ENCODE measurements at places on chromosomes 11 and 22. TPM values are rescaled to one million over a fixed set of nuclear protein-coding genes. Genes with fewer than 3 reads are reported as not detected.

GRCh38 chr11:132559331-132560036, 972.8 kb downstream of the OPCML start:
- DNase-seq: no peak

GRCh38 chr11:83336993-83337392, 50.8 kb upstream of the CCDC90B start:
- no peak for DNase-seq

The KCNC1 gene
- 12.6 TPM for total RNA-seq

The NCAPD3 gene
- total RNA-seq: 20.3 TPM

DNA sequence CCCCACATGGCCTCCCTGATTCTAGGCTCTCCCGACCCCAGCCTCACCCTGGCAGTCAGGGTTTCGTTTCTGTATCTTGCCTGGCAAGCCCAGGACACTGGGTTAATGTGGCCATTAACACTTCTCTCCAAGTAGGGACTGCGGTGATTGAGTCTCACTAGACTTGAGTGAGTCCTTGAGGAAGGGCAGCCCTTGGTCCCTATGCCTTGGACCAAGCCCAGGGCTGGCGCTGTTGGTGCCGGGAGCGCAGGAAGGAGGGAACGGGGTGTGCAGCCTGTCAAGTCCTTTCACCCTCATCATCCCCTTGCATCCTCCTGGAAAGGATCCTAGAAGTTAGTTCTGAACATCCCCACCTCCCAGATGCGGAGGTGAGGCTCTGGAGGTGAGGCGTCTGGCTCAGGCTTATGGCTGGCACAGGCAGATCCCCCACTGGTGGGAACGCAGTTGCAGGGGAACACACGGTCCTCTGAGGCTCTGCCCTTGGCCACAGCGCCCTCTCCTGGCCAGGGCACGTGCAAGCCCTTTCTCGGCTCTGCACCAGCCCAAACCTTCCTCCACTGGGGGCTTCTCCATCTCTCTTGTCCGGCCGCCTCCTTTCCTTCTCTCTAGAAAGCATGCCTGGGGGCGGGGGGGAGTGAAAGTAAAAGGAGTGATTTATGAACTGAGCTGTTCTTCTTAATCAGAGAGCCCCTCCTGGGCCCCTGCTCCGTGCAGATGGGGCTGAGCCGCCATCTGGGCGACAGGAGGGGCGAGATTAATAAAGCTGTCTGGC, 56.7 kb downstream of the TP53I11 start:
- peak; percentile 93 for DNase-seq

DNA sequence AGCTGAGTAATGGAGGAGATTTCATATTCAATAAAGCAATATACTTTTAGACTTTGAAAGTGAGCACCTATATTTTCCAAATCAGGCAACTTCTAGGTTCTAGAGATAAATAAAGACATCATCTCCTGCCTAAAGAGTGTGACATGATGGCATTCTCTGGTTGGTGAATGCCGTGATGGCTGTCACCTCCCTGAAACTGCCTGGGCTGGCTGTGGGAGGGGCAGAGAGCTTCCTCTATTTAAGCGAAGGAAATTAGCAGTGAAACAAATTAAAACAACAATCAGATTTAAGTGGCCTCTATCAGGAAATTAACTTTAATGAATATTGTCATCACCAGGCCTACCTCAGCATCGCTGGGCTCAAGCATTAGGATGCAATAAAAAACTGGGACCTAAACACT, 113.9 kb downstream of the ARL14EP start:
- DNase-seq: no peak

The CCDC89 gene
- not detected for total RNA-seq

DNA sequence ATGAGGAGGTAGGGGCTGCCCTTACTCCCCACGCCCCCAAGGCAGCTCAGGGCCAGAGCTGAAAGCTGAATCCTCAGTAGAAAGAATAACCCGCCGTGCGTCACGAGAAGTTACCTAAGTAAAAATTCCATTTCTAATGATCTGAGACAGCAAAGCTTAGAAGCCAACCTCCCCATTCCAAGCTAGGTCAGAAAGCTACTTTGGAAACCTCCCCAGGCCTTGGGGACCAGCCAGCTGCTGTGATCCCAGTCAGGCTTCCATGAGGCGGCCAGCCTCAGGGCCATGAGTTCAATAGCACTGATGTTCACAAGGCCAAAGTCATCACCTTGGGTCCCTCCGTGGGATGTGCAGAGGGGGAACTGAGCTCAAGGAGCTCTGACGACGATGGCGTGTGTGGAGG, 6.9 kb downstream of the SHISAL1 start:
- no peak for DNase-seq

- no peak for DNase-seq
These were observed 183.3 kb downstream of the BLID start for GRCh38 chr11:121932646-121933185.

The VPREB3 gene
- not detected for total RNA-seq

The TEX54 gene
- 1.0 TPM for total RNA-seq

The C22orf42 gene
- not detected for total RNA-seq

The HSPB2 gene
- 1.4 TPM for total RNA-seq

The ANO9 gene
- 1.8 TPM for total RNA-seq

DNA sequence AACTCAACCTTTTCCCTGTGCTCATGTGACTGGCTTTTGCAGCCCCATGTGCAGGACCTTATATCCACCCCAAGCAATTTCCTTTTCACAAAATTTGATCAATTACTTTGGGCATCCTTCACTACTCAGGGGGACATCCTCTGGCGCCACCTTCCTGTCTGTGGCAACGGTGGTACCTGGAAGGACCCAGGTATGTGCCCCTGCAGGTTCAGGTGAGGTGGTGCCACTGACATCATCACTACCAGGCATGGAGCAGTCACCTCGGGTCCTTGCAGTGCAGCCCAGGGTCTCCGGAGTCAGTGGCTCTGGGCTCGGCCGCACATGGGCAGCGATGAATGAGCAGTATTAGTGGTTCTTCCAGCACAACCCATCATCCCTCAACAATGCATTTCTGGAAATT, 37.7 kb upstream of the B3GAT1 start:
- no peak for DNase-seq

GRCh38 chr11:116644201-116644940, 128.4 kb downstream of the BUD13 start:
- DNase-seq: no peak

DNA sequence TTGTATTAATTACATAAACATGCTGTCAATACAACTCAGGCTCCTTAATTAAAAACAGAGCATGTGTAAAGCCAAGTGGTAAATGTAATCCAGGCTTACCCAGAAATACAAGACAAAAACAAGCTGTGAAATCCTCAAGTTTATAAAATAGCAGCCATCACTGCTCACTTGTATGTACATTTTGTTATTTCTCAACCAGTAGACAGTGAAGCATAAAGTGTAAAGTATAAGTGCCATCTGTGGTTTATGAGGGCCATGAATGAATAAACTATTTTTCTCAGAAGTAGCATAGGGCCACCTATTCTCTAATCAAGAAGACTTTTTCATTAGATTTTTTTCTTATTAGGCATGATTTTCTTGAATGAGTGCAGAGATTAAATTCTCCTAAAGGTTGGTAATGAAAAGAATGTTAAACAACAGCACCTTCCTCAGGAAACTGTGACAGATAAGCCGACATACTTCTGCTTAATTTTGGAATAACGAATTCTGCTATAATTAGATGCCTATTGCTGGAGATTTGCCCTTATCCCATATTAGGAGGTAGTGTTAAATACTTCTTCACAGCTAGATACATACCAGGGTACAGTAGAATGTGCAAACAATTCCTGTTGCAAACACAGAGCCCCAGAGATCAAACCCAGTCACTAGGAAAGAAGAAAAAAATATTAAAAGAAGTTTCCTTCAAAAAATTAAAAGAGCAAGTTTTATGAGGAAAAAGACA, 13.0 kb downstream of the SLC5A12 start:
- no peak for DNase-seq

DNA sequence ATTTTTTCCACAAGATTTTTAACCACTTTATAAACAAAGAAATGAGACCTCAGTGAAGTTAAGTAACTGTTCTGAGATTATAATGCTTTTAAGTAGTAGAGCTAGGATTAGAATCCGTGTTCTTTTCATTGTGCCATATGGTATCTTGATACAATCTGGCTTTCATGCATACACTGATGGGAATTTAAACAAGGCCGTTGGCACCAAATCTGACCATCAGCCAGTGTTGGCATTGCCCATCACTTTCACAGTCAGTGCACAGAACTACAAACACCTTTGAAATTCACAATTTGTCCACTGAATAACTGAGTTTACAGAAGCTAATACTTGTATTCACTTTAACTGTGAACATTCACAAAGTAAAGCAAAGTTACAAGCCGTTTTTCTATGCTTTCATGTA, 1228.0 kb downstream of the TBC1D22A start:
- DNase-seq: no peak

- DNase-seq: no peak
These were observed 61.9 kb upstream of the SORL1-AS1 start for GRCh38 chr11:121514432-121515334.

DNA sequence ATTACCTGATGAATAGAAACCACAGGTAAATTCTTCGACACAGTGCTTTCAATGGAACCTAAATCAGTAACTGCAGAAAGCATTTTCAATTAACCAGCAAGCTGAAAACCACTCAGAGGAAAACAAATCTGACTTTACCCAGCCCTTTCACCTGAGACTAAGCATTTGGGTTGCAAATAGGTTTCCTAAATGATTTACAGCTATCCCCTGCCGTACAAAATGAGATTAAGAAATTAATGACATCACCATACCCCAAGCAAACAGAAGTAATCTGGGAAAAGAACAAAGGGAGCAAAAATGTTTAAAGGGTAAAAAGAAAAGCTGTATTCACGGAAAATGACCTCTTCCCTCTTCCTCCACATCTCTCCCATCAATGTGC, 584 bp downstream of the NOX4 start:
- DNase-seq: no peak

- DNase-seq: no peak
These were observed 302.3 kb downstream of the BRD1 start for GRCh38 chr22:49525360-49525759.

- DNase-seq: no peak
These were observed 537.7 kb downstream of the BUD13 start for GRCh38 chr11:116234989-116235568.

The SLC22A25 gene
- total RNA-seq: not detected

DNA sequence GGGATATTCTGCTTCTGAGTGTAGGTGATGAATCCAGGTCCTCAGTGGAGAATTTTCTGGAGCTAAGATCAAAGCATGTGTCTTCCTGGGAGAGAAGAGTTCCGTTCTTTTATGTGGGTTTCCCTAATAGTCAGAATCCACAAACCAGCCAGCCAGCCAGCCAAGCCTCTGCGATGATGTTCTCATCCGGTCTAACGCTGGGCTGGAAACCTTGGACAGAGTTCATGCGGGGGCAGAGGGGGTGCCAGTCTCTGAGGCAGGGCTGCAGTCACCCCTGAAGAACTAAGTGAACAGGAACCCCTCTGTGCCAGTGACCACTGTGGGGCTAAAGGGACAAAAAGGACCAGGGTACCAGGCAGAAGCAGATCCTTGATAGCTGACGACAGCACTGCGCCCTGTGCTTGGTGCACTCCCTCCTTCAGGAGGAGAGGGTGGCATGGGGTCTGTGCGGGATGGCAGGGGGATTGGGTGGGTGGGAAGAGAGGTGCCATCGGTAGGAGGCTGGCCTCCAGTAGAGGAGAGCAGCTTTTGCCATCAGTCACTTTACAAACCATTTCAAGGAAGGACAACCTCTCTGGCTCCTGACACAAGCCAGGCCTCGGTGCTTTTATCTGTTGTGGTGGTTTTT, 27.1 kb downstream of the ADAMTS15 start:
- no peak for DNase-seq

The CFAP300 gene
- total RNA-seq: 1.4 TPM

The SLC5A4 gene
- total RNA-seq: not detected
